ENCODE measurements at places on chromosomes 7 and 10.

GRCh38 chr10:130363051-130363450 lies 226.9 kb downstream of the GLRX3 start:
- DNase-seq = no peak

DNA sequence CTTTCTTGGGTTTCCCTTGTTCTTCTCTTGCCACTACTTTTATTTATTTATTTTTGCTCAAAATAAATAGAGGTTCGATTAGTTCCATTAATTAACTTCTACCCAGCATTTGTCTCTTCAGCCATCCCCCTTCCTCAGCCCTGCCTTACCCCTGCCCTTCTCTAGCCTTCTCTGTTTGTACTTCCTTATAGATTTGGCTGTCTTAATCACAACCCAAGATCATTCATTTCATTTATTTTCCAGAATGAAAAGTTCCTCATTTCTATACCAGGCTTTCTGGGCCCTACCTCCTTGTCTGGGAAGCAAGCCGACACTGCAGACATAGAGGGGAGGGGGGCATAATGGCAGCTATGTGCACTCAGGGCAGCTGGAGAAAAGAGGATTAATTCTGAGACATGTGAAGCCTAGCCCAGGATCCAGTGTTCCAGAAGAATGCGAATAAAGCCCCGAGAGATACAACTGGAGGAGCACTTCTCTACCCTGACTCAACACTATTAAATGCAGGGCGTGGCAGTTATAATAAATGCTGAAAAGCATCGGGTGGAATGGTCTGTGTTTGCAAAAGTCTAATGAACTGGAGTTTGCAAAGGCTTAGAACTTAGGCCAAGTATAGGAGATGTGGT lies 6.4 kb upstream of the PDCD4 start:
- DNase-seq = no peak

GRCh38 chr7:102891693-102892261 lies 21.0 kb upstream of the LRRC17 start:
- no peak for DNase-seq

DNA sequence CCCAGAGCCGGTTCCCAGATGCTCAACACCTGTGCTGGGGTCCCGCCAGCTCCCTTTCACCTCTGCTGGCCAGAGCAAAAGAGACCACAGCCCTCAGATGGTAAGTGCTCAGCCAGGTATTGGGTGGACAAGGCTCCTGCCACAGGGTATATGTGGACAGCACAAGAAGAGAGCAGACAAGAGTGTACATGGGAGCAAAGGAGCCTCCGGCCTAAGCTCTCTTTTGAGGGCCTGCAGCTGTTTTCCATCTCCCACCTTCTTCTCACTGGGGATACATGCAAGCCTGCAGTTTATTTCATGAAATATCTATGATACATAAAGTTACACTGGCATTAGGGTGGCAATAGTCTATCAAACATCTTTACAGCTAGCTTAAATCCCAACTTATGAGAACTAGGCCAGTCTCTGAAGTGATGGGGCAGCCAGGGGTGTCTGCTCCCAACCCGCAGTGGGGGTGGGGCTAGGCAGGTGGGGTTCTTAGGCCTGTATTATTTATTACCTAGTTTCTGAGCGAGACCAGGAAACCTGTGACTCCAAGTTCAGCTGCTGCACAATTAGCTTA lies 50.4 kb upstream of the DDC start:
- no peak for DNase-seq

GRCh38 chr10:131797626-131798025 lies 103.2 kb upstream of the PPP2R2D start:
- no peak for DNase-seq

- DNase-seq = no peak
These were observed 39.2 kb downstream of the AGAP3 start for GRCh38 chr7:151125470-151125845.

DNA sequence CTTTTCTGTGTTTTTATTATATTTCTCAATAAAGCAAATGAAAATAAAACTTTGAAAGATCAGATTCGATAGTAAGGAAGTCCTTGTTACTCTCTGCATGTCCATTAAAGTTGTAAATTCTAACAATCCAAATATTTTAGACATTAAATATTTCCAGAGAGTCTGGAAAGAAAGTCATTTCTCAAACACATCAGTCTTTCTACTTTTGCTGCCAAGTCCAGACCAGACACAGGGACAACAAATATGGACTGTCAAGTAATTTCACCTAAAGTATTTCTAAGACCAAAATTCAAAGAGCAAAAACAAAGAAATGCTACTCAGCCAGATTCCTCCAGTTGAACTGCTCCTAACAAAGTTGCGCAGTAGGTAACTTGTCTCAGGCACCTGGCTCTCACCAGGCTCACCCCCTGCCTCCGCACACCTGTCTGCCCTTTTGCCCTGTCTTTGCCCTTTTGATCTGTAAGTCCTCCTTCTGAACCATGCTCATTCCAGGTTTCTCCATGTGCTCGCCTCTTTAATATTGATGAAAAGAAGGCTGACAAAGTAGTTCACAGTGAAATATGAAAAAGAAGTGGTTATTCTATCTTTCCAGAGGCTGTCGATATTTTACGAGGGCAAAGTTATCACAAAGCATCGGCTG lies 300.5 kb downstream of the C7orf25 start:
- DNase-seq = no peak

All from HEK293T (cell line).